Right kidney (tissue), 9 donors: ENCODE measurements at places on chromosomes 11 and 22.
A peak's percentile ranks its signal among the peaks of the same experiment; 100 is the strongest.

- no peak for DNase-seq
Observed at GRCh38 chr11:115234794-115235193, 269.4 kb downstream of the CADM1 start.

GRCh38 chr11:18633256-18634139, 644 bp downstream of the SPTY2D1 start:
- DNase-seq: no peak

DNA sequence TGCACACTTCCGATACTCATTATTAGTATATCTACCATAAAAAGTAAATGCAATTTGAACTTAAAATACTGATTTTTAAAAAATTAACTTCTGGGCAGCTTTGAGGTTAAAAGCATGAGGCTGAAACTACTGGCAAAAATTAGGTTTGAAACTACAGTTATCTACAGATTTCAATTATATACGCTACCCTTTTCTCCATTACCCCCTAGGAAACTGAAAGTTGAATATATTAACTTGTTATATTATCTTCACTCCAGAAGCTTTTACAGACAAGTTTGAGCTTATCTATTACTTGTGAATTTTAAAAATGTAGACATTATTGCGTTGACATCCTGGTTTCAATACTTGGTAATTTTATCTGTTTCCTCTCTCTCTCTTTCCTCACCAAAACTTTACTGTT, 96.7 kb upstream of the DDI1 start:
- no peak for DNase-seq

GRCh38 chr11:2269601-2270321, 627 bp downstream of the ASCL2 start:
- DNase-seq: no peak

GRCh38 chr11:125532668-125533067, 36.6 kb upstream of the FEZ1 start:
- no peak for DNase-seq

GRCh38 chr11:105968021-105968697, 53.9 kb downstream of the MSANTD4 start:
- no peak for DNase-seq

DNA sequence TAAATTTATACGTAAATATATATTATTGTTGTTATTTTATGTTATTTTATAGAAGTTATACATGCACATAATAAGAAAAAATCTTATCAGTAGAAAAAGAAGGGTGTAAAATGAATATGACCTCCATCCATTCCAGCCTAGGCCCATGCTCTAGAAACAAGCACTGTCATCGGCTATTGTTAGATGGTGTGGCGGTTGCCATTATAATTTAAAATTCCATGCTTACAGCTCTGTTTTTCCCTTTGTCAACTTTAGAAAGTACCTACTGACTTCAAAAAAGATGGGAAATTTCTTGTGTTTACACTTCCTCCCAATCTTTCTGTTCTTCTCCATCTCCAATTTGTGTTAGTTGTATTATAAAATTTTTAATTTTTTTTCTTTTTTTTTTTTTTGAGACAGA, 61.9 kb upstream of the RDX start:
- no peak for DNase-seq

- DNase-seq: no peak
Observed at GRCh38 chr11:97800891-97801290, 1219.9 kb upstream of the CNTN5 start.

GRCh38 chr11:76156971-76157427, 49.3 kb downstream of the WNT11 start:
- DNase-seq: no peak

DNA sequence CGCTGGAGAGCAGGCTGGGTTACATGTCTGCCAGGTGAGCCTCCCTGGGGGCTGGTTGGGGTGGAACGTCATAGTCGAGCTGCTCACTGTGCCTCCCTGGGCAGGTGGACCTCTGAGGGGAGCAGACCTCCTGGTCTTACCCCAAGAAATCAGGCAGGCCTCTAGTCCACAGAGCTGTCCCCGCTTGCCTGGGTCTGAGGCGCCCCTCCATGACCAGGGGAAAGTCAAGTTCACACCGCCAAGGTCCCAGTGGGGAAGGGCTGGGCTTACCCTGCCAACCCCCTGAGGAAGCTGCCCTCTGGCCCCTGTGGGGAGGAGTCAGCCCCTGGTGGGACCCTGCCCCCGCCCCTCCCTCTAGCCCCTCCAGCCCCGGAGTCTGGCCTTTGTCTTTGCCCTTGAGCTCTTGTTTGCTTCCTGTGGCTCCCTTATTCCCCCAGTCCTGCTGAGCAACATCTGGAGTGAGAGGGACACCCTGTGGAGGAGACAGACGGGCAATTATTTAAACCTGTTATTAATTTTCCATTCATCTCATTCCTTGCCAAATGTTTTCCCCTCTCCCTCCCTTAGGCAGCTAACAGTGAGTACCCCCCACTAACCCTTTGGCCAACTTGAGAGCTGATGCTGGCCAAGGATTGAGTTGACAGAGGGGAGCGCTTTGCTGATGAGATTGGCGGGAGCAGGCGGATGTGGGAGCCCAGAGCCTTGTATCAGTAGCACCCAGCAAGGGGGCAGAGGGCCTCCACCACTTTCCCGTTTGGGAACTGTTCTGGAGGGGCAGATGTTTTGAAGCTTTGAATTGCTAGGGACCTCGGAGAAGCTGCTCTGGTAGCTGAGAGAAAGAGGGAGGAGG, 83.4 kb downstream of the CEP164 start:
- no peak for DNase-seq

DNA sequence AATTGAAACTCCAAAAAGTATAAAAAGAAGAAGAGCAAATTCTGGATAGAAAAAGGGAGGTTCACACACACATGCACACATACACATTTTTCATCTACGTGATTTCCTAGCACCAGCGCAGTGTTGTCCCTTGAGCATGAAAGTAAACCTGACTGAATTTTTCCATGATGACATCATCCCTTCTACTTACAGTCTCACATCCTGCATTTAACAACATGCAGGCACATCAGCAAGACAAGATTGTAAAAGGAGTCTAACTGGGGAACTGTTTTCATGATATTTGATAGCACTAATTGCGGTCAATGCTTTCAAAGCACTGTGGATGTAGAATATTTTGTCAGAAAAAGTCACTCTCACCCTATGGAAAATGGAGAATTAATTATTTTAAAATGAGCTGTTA, 36.6 kb downstream of the GAS2 start:
- peak; percentile 37 for DNase-seq

DNA sequence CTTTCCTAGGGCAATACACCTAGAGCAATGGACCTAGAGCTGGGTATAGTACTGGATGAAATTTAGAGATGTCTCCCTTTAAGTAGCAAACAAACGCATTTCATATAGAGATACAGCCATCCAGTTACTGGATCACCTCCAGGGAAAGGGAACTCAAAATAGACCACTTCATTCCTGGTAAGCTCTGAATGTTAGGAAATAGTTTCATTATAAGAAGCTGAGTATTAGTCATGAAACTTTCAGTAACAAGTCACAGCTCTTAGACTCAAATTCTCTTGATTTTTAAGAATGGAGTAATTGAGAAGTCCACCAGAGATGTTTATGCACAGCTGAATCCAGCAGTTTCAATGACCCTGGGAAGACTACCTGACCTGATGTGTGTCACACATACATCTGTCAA, 221.9 kb downstream of the FAM76B start:
- no peak for DNase-seq

DNA sequence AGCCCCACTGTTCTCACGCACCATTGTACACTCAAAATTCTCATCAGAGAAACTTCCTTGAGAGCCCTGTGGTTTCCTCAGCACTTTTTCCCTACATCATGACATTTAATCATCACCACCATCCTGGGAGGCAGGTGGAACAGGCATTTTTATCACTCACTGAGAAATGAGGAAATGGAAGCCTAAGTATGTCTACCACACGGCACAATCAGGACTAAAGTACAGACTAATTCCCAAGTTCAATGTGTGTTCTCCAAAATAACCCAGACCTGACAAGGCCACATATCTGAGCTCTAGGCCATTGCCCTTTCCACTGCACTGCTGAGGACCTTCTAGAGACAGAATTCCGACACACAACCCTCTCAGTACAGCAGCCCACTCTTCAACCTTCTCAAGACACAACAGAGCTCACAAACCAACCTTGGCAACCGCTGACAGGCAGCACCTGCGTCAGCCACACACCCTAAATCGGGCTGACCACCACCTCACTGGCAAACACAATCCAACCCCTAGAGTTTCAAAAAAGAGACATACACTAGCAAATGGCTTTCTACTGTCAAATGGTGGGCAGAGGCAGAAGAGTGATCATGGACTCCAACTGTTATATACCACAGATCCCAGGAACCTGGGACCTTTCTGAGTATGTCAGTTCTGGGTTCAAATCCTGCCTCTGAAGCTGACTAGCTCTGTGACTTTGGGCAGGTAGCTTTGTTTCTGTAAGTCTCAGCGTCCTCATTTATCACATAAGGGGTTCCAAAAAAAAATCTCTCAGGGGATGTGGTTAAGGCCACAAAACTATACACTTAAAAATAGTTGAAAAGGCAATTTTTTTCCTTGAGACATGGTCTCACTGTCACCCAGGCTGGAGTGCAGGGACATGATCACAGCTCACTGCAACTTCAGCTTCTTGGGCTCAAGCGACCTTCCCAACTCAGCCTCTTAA, 16.3 kb downstream of the SMCO4 start:
- DNase-seq: no peak

DNA sequence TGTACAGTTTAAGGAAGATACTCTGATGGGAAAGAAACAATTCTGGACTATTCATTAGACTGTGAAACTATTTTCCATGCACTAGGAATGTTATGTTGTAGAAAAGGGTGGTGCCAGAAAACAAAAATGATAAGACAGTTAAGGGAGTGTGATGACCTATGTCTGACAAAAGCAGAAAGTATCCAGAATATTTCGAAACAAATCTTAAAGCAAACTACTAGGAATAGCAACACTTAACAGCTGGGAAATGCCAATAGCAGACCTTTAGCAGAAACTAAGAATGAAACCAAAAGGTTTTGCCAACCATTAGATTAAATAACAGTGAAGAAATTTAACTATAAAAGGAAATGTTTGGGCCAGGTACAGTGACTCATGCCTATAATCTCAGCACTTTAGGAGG, 3.3 kb upstream of the ARHGAP20 start:
- no peak for DNase-seq

DNA sequence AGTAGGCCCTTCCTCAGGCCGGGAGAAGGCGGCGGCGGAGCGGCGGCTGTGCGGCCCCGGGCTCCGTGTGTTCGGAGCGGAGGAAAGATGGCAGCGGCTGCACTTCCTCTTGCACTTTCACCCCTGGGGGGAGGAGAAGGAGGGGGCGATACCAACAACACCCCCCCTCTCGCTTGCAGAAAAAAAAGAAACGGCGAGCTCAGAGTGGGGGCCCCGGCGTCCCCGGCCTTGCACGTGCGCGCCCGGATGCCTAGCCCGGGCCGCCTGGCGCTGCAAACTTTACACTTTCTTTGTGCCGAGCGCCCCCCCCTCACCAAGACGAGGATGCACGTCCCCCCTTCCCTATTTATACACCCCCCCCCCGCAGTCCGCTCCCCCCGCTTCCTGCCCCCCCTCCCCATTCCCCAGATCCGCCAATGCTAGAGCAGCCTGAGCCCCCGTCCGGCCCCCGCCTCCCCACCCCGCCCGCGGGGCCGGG, at the start of gene PATZ1:
Gene PATZ1, minus strand, starts transcription at position 92 of the 478 bp plus-strand sequence. CDS start 744 bp downstream, outside the sequence.
- DNase-seq: peak; percentile 83

- DNase-seq: no peak
Observed at GRCh38 chr11:28463826-28464225, 355.6 kb downstream of the METTL15 start.

GRCh38 chr11:68002938-68003845, 705 bp downstream of the UNC93B1 start:
- peak; percentile 43 for DNase-seq

DNA sequence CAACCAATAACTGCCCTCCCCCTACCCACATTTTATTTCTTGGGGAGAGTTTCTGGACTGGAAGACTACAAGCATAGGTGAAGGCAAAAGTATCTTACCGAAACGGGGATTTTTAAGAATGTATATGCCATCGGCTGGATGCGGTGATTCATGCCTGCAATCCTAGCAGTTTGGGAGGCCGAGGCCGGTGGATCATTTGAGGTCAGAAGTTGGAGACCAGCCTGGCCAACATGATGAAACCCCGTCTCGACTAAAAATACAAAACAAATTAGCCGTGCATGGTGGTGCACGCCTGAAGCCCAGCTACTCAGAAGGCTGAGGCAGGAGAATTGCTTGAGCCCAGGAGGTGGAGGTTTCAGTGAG, 20.8 kb upstream of the SLN start:
- DNase-seq: no peak

GRCh38 chr22:22076932-22077703, 94.5 kb upstream of the TOP3B start:
- DNase-seq: no peak

DNA sequence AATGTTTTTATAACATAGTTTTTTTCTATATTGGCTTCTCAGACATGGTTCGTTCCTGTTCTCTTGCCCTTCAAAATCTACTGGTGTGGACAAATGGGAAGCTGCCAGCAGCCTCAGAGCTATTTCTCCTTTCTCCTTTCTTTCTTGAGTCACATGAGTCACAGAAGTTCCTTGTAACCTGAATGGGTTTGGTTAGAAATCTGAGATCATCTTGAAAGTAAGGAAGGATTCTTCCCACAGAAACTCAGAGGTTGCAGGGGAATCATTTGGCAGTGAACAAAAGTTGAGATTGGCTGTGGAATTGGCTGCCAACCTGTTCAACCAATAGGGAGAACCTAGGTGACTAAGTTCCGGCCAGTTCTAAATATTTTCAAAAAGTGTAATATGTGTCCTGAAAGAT, 12.5 kb downstream of the PLET1 start:
- DNase-seq: no peak

GRCh38 chr11:86747801-86748200, 52.5 kb upstream of the PRSS23 start:
- DNase-seq: no peak

GRCh38 chr11:44623341-44623730, 57.9 kb downstream of the CD82 start:
- DNase-seq: no peak

DNA sequence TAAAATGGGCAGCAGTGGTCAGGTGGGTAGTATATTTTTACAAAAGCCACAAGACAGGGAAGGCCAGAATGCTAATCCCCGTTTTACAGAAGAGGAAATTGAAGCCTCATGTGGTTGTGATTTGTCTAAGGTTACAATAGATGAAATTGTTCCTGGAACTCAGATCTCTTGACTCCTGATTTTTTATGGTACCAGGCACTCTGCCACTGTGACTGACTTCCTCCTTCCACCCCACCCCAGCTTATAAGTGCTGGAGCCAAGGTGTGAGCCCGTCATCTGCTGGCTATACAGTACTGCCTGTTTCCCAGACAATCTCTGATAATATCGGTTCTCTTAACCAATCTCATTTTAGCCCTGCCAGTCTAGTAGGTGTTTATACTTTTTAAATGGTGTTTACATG, 1.9 kb downstream of the SLC5A1 start:
- DNase-seq: no peak

GRCh38 chr11:127656116-127656836, 655.7 kb upstream of the KIRREL3 start:
- DNase-seq: no peak

- no peak for DNase-seq
Observed at GRCh38 chr11:43951231-43951630, 8.8 kb downstream of the C11orf96 start.
